ENCODE measurements at places on chromosomes 1 and 21. TPM values are rescaled to one million over a fixed set of nuclear protein-coding genes. Genes with fewer than 3 reads are reported as not detected.

Gene ADGRB2
- 0.85 TPM for total RNA-seq

Gene IQGAP3
- total RNA-seq: 19.1 TPM

GRCh38 chr1:147542569-147542897, 1.2 kb downstream of the BCL9 start:
- DNase-seq: no peak

GRCh38 chr1:116785006-116785405, 30.8 kb downstream of the CD2 start:
- DNase-seq: no peak

GRCh38 chr21:30437010-30437565, 3.0 kb upstream of the KRTAP15-1 start:
- DNase-seq: no peak

DNA sequence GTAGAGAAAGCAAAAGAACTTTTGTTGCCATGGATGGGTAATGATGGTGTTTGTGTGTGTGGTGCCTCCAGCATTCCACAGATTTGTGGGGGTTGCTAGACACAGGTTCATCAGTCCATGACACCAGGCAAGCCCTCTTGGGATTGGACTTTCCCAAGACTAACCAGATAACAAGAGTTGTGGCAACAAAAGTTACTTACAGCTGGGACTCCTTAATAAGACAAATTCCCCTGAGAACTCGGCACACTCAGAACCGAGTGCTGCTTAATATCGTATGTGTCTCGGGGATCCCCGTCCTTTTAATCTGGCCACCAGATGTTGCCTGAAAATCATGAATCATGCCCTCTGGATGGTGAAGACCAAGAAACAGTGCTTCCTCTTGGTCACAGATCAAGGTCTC, 193.3 kb downstream of the AJAP1 start:
- DNase-seq: no peak

Gene KCNC4
- total RNA-seq: 6.8 TPM

GRCh38 chr1:17984583-17984982, 123.0 kb upstream of the IGSF21 start:
- DNase-seq: no peak

Gene TLCD4
- 0.04 TPM for total RNA-seq

- no peak for DNase-seq
Measured at GRCh38 chr1:117373932-117374331, 6.7 kb downstream of the MAN1A2 start.

Gene ESRRG
- not detected for total RNA-seq

DNA sequence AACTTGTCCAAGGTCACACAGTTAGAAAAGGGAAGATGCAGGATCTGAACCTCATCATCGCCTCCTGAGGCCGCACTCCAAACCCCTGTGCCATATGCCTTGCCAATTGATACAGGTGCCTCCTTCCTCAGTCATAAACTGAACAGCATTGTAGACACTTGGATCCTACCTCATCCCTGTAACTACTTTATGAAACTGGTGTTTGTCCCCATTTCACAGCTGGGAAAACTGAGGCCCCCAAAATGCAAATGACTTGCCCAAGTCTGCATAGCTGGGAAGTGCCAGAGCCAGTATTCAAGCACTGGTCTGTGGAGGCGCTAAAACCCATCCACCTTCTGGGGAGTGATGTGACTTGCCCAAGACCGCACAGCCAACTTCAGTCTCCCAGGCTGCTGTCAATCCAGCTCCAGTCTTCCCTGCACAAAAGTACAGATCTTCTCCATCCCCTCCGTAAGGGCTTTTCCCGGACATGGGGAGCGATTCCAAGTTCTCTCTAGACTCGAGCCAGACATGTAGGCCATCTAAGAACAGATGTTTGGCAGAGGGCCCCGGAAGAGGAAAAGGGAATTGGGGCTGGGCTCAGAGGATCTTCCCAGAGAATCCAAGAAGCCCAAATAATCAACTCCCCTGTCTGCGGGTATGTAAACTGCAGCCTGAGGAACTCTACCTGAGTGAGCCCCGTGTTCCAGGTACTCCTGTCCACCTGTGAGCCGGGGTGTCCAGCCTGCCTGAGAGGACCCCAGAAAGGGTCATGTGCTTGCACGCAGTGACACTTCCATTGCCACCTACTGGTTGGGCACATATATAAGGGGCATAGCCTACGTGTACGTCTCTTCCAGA, 60.5 kb downstream of the SYT2 start:
- DNase-seq: no peak

DNA sequence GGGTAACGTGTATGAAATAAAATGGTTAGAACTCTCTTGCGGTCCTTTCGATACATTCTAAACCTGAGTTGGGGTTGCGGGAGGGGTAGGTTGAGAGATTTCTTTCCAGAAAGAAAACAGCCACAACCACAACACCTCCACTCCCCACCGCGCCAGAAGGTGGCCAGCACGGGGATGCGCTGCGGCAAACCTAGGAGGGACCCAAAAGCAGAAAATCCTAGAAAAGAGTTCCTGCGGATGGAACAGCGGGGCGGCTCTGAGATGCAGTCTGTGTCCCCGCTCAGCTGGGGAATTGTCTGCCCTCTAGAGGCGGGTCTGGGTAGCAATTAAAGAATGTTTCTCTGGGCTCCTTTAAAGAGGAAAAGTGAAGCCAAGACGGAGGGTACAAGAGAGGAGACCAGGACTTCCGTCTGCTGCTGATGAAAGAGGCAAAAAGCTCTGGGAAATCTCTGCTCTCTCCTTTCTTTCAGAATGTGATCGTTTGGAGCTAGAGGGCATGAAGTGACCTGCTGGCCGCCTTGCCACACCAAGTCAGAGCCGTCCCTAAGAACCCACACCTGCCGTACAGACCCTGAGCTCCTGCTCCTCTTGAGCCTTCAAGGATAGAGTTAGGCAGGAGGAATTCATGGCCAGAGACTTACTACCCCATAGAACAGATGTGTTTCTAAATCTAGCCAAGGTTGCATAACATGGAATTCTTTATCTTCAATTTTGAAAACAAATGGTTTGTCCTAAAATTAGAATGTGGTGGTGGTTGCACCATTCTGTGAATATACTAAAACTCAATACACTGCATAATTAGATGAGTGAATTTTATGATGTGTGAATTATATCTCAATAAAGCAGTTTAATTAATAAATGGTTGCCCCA, 46.5 kb upstream of the COA6 start:
- no peak for DNase-seq

DNA sequence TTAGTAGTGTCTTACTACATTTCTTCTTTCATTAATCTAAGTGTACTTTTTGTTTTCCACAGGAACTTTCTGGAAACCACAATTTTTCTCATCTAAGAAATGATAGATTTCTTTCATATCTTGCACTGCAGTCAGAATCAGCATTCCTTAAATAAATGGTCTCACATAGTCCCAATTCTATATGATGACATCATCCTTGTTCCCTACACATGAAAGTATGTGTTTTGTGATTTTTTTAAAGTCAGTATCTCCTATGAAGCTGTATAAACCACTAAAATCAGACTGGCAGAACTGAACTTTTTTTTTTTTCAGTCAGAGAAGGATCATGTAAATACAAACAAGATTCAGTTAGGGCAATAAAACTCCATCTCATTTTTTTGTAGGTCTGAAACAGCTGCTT, 742.6 kb upstream of the CXADR start:
- DNase-seq: no peak

DNA sequence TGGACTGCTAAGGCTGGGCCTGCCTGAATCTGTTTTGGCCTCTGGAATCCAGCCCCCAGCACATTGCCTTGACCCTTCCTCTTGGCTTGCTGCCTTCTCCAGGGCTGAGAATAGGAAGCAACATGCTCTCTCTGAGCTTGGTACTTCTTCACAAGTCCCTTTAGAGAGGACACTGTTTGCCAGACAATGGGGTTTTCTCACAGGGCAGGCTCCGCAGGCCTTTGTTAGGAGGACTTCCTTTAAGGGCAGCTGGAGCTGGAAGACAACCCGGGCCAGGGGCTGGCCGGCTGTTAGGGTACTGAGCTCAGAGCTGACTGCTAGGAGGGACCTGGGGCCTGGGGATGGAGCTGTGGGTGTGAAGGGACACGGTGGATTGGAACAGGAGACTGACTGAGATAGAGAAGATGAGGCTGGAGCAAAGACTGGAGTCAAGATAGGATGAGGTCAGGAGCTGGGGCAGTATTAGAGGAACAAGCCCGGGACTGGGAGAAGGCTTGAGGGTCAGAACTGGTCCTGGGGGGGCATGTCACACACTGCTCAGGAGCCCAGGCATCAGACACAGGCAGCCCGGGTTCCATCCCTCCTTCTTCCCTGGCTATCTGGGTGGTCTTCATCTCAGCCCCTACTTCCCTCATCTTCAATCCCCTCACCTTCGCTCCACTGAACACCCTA, 5.4 kb upstream of the ALPL start:
- no peak for DNase-seq

Gene XCL2
- total RNA-seq: not detected

Gene SELE
- 2.8 TPM for total RNA-seq
